ENCODE measurements at places on chromosomes 3 and 15.
A peak's percentile ranks its signal among the peaks of the same experiment; 100 is the strongest.

- DNase-seq: no peak
Measured at GRCh38 chr15:98403569-98403968, 244.8 kb upstream of the IGF1R start.

- DNase-seq: no peak
Measured at GRCh38 chr3:172471903-172472302, 23.6 kb upstream of the GHSR start.

- DNase-seq: no peak
Measured at GRCh38 chr3:59660852-59661625, 611.2 kb upstream of the CFAP20DC start.

DNA sequence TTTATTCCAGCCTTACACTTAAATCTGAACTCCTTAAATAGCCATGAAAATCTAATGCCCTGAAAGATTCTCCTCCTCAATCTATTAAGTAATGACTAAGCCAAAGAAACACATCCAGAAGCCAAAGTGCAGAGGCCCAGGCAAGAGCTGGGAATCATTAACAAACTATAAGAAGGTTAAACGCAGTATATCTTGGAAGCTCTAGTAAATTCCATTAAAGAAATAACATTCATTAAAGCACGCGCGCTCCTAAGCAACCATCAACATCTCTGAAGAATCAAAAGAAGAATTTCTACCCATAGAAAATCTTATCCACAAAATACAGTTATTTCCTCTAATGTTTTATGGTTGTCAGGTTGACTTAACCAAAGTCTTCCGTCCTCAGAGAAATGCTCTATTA is 29.5 kb downstream of the MB21D2 start:
- DNase-seq: no peak

DNA sequence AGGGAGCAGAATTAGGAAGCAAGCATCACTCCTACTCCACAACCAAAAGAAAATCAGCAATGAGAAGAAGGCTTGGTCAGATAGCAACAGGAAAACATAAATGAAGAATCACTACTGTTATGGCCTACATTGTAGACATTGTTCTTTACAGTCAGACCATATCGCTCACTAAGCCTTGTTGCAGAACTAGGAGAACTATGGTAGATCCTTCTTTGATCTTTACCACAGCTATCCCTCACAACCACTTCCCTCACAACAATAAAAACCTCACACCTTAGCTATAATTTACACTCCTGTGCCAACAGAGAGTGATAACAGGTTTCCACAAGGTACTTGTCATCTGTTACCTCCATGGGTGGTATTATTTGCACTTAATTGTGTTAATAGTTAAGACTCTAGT is 126.6 kb downstream of the WDR76 start:
- DNase-seq: no peak

DNA sequence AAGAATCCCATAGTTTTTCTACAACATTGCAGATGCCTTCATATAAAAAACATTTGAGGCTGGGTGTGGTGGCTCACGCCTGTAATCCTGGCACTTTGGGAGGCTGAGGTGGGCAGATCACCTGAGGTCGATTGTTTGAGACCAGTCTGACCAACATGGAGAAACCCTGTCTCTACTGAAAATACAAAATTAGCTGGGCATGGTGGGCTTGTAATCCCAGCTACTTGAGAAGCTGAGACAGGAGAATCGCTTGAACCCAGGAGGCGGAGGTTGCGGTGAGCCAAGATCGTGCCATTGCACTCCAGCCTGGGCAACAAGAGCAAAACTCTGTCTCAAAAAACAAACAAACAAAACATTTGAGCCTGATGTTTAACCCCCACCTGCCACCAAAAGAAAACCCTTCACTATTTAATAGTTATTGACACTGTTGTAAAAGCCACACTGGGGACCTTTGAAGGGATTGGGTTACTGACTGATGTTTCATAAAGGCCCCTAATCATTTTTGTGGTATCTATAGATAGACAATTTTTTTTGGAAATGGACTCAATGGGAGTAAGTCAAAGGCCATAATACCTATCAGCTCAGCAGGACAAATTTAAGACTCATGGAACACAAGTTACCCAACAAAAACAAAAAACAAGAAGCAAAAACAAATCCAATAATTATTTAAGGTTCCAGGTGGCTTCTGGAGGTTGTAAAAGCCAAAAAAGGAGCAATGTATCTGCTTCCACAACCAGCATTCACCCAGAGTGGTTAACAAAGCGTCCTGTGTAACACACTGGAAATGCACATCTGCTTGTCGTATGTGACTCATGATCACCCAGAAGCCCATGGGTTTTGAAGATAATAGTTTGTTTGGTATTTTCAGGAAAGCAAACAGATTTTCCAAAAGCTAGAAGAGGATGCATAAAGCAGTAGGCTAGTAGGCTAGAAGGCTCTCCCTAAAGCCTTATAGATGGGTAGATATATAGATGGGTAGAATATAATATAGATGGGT is 41.2 kb downstream of the CDCP1 start:
- DNase-seq: no peak

GRCh38 chr3:169323578-169324451 is 339.7 kb downstream of the MECOM start:
- DNase-seq: no peak

- no peak for DNase-seq
Measured at GRCh38 chr3:41915353-41915752, 46.5 kb downstream of the ULK4 start.

- DNase-seq: no peak
Measured at GRCh38 chr15:78537266-78537905, 2.9 kb upstream of the PSMA4 start.

GRCh38 chr3:59777667-59778077 is 727.8 kb upstream of the CFAP20DC start:
- DNase-seq: peak; percentile 67

DNA sequence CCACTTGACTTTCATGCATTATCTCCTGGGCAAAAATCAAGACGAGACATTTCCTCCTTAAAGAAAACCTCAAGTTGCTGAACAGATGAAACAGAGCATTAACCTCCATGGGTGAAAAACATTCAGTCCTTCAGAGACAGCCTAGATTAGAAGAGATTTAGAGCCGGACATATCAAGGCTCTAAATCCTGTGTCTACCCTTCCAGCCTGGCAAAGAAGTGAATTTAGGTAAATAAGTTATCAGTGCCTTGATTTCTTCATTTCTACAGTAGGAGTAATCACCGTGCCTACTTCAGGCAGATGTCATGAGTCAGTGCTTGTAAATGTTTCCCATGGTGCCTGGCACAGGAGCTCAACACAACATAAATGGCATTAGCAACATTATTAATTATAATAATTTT is 159.3 kb upstream of the PRICKLE2 start:
- no peak for DNase-seq

DNA sequence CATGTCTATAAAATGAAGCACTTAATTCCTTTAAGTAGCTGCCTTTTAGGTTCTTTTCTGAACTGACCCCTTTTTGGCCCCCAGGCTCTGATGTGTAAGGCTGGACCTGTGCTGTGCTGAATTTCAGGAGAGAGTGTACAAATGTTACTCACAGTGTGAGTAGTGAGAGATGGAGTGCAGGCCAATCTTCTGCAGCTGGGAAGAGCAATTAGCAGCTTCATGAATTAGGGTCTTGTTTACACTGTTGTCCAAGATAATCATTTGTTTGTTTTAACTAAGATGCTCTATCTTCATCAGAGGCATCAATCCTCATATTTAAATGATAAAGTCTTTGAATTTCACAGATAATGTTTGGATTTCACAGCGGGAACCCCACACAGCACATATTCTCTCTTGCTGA is 19.4 kb downstream of the ARPP21 start:
- DNase-seq: no peak

DNA sequence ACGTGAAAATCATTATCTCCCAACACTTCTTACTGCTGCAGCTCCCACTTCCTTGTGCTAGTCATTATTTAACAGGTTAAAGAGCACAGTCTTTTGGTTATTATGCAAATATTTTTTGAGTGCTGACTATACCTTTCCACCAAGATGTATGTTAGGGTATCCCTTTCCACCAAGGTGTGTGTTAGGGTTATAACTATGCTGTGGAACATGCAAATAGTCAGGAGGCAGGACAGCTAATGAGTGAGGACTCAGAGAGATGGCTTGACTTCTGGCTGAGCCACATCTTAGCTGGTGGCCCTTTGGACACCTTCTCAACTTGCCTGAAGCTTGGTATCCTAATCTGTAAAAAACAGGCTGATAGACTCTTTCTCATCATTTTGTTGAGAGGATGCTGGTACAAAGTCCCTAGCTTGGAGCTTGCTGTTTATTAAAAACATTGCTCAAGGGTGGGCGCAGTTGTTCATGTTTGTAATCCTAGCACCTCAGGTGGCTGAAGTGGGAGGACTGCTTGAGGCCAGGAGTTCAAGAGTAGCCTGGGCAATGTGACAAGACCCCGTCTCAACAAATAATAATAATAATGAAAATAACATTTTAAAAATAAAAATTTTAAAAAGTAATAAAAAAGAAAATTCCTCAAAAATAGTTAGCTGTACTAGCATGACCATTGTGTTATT is 160.5 kb upstream of the ADAMTS9 start:
- no peak for DNase-seq

- DNase-seq: peak; percentile 52
Measured at GRCh38 chr15:90594301-90594738, 64.6 kb downstream of the CRTC3 start.

DNA sequence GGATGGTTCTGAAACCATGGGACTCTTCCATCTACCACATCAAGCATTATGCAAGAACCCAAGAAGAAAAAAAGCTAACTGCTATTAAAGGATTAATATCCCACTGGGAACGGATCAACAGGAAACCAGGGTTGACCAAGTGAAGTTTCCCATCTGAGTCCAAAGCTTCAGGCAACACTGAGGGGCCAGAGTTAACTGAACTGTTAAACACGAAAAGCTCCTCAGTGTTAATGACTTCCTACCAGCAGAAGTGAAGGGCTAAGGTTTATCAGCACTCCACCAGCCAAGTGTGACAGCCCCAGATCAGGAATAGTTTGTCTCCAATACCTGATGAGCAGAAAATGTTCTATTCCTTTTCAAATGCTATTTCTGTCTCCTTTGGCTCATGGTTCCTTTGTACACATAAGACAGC is 36.7 kb downstream of the PTPN9 start:
- DNase-seq: no peak

GRCh38 chr3:142211034-142211433 is 14.4 kb downstream of the GK5 start:
- no peak for DNase-seq

GRCh38 chr15:69535101-69535638 is 82.6 kb downstream of the RPLP1 start:
- DNase-seq: no peak

DNA sequence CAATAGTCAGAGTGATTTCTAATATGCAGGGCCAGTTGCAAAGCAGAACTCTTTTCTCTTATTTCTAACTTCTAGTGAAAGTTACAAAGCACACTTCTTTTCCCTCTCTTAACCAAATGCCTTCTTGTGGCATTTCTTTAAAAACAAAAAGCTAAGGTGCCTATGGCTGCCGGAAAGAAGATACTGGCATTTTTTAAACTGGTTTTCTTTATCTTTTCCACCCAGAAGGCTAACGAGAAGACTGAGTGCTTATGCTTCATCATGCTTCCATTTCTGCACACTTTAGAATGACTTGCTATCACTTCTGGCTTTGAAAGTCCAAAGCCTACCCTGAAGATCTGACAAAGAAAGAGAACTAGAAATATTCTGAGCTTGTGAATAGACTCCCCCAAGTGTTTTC is 141.3 kb downstream of the P2RY1 start:
- DNase-seq: no peak

DNA sequence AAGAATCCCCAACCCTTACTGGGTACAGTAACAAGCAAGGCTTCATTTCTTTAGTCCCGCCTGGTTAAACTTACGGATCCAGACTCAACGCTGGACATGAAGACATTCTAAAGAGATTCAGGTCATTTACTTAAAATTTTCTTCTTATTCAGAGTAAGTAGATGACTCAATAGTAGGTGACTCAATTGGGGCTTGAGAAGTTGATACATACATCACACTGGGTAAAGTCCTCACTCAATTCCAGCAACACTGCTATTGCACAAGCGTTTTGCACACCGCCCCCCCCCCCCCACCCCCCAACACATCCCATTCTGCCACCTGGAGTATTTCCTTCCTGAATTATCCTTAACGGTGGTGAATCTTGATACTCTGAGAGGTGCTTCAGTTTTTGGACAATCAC is 610.0 kb downstream of the FOXP1 start:
- no peak for DNase-seq

- DNase-seq: no peak
Measured at GRCh38 chr3:124619887-124620599, 110.2 kb upstream of the UMPS start.

DNA sequence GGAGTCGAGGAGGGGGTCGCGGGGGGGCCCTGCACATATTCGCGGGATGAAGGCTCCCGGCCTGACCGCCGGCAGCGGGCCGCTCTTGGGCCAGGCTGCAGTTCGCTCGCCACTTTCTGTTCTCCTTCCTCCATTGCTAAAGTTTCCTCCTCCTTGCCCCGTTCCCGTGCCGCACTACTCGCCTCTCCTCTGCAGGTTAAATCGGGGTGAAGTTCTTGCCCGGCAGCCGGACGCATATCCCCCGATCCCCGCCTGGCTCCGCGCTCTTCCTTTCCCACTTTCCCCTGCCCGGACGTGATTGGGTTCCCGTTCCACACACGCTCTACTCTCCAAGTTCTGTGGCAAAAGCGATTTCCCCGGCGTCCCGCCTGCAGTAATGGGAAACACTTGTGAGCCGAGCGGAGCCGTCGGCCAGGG is 556 bp downstream of the CRYBG3 start:
- DNase-seq: peak; percentile 0

DNA sequence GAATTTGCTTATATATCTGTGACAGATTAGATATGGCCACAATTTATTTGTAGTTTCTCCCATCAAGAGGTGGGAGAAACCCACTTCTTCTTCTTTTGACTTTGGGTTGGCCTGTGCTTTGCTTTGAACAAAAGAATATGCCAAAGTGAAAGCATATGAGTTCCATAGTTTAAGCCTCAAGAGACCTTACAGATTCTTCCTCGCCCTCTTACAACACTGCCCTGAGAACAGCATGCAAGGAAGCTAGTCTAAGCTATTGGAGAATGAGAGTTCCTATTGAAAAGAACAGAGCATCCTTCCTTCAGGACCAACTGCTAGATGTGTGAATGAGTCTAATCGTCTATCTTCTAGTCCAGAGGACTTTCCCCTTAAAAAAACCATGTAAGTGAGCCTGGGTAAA is 394.8 kb downstream of the TUSC7 start:
- no peak for DNase-seq

GRCh38 chr3:146142757-146143156 is 18.2 kb downstream of the PLOD2 start:
- DNase-seq: no peak

- no peak for DNase-seq
Measured at GRCh38 chr3:153885359-153885758, 235.8 kb upstream of the ARHGEF26 start.

- DNase-seq: no peak
Measured at GRCh38 chr3:81443457-81443782, 318.0 kb downstream of the GBE1 start.

- no peak for DNase-seq
Measured at GRCh38 chr3:111747490-111747889, 111.6 kb upstream of the PHLDB2 start.

GRCh38 chr3:124663690-124664089 is 66.6 kb upstream of the UMPS start:
- DNase-seq: no peak

GRCh38 chr3:189909573-189909972 is 211.1 kb downstream of the P3H2 start:
- no peak for DNase-seq

- DNase-seq: no peak
Measured at GRCh38 chr3:186754006-186754405, 29.4 kb upstream of the EIF4A2 start.

Data from T-helper 2 cell (primary cell).